Central memory CD4-positive, alpha-beta T cell (primary cell): ENCODE measurements at places on chromosomes 1 and 21.

DNA sequence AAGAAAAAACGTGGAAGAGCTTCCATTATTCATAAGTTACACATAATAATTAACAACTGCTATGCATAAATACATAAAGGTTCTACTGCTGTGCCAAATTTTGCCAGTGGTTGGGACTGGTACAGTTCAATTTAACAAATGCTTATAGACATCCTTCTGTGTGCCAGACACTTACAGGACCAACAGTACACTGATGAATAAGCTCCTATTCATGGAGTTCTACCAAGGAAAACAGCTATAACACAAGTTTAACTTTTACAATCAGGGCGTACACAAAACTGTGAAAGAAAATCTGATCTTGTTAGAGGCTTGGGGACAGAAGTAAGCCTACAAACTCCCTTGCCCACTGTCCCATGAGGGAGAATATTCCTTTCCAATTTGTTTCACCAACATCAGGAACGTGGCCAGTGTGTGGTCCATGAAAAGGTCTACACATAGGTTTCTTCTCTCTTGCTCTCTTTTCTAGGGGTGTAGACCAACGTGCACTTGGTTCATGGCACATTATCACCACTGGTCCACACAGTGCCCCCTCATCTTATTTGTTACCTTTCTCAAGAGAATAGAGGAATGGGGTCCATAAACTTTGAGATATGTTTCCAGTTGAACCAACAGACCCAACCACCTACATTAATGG is 10.1 kb downstream of the NRIP1 start:
- no peak for DNase-seq

- DNase-seq = no peak
Measured at GRCh38 chr1:156342166-156342955, 4.0 kb downstream of the TSACC start.

DNA sequence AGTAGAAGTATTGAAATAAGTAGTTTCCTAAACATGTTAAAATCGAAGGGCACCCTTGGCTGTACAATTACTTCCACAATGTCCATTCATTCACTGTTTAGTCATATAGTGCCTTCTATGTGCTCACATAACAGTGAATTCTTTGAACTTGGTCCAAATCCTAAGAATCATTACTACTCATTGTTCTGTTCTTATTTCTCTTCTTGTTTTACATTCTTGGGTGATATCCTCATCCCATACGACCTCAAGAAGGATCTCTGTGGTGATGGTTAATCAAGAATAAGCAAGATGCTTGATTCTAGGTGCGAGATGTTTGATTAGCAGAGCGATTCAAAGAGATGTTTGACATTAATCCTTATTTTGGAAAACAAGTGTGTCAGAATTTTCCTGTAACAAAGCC is 667.4 kb upstream of the ZP4 start:
- DNase-seq = no peak

- peak; percentile 41 for DNase-seq
Measured at GRCh38 chr1:26831546-26832248, 5.2 kb downstream of the ZDHHC18 start.

GRCh38 chr1:104132382-104132973 is 382.8 kb downstream of the AMY1C start:
- no peak for DNase-seq

- no peak for DNase-seq
Measured at GRCh38 chr1:232813760-232814159, 8.5 kb downstream of the MAP10 start.

DNA sequence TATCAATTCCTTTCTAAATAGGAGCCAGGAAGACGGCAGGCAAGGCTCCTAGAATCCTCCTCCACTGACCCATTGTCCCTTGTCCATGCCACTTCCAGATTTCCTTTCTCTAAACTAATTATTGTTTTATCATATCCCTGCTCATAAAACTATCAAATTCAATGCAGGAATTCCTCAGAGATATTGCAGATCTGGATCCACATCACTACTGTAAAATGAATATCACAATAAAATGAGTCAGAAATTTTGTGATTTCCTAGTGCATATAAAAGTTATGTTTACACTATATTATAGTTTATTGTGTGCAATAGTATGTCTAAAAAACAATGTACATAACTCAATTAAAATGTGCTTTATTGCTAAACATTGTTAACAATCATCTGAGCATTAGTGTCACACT is 498.7 kb upstream of the NEGR1 start:
- DNase-seq = no peak

DNA sequence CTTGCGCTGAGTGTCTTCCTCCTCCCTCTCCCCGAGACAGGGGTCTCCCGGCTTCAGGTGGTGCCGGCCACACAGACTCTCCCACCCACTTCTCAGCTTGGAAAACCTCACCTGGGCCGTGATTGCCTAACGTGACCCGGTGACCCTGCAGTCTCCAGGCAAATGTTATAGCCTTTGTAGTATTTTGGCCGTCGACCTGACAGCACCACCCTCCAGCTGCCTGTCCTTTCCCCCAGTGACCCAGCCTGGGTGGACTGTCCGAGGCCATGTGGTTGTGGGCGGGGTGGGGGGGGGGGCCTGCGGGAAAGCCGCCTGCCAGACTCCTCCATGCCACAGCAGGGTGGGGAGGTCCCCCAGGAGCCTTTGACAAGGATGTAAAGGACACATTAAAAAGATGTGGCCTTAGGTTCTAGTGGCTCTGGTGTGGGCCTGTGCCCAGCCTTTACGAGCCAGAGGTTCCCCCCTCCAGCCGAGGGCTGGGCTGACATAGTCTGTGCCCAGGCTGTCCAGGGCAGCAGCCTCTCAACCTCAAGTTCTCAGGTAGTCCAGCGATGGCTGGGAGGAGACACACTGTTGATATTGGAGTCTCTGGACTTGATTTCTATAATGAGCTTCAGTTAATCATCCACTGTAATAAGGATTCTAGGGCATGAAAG is 8.1 kb downstream of the TOR3A start:
- DNase-seq = no peak

DNA sequence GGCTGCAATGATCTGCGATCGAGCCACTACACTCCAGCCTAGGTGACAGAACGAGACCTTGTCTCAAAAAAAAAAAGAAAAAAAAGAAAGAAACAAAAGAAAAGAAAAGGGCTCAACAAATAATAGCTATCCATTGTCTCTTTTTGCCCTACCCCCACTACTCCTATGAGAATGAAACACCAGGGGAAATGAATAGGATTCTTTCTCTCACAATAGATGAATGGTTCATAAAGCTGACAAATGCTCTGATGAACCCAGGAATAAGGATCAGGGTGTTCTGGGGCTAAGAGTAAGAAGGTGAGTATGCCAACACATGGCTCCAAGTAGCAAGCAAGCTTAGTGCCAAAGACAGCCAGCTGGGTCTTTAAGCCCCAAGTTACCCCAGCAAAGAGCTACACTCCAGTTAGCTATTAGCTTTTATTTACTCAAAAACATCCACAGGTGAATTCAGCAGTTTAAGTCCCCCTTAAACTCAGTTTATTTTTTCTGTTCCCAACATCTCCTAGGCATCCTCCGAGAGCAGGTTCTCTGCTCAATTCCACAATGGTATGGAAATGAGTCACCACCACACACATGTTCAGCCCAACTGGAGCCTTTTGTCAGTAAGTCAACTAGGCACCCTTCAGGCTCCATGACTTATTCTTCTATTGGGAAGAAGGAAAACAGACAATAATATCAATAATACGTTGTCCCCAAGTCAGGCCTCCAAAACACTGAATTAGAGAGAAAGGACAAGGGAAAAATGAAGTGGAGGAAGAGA is 4.2 kb downstream of the ADORA3 start:
- no peak for DNase-seq

DNA sequence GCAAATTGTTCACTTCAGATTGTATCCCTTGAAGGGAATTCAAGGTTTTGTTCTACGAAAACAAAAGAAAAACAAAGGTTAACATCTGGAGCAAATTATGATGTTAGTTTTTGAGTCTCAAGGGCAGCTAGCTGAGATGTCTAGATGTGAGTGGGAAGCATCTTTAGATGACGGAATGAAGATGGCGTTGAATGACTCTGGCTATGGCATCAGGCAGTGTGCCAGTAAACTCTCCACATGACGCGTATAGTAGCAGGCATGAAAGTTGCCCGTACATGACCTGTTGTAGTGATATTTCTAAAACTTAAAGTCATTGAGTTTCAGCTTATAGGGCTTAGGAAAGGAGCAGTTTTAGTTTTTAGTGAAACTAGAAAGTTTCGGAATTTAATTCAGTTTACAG is 12.3 kb upstream of the SDC3 start:
- DNase-seq = no peak

GRCh38 chr1:228835911-228836310 is 100.6 kb downstream of the RHOU start:
- DNase-seq = no peak

DNA sequence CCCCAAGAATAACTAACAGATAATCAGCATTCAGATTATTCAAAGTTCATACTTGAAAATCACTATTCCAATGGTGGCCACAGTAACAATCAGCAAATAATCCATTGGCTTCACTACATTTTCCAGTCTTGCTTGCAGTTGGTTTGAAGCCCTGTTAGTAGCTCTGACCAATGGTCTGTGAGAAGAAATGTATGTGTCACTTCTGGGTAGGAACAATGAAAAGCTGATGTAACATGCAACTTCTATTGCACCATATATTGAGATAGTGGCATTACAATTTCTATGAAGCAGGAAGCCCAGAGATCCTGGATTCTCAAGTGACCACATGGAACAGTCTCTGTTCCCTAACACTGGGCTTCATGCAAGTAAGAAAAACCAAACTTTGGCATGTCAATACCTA is 250.9 kb upstream of the DAB1 start:
- DNase-seq = no peak
